Vagina (tissue), 2 donors: ENCODE measurements at places on chromosomes 1 and 21.

- DNase-seq, result no peak
These were observed 26.4 kb downstream of the SORT1 start for GRCh38 chr1:109371341-109371739.

DNA sequence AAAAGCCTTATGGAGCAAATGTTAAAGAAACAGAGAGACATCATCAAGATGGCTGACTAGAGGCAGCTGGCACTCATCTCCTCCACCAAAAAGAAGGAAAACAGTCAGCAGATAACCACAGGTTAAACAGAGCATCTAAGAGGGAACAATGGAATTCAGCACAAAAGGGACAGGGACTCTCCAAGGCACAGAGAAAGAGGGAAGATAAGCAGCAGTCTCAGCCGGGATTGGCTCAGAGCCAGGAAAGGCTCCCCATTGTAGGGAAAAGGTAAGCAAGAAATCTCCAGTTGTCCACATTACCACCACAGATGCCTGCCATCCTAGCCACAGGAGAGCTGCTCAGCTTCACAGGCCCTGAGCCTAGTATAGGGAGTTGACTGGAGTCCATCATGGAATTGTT is 605.5 kb downstream of the SMYD3 start:
- DNase-seq, result no peak

DNA sequence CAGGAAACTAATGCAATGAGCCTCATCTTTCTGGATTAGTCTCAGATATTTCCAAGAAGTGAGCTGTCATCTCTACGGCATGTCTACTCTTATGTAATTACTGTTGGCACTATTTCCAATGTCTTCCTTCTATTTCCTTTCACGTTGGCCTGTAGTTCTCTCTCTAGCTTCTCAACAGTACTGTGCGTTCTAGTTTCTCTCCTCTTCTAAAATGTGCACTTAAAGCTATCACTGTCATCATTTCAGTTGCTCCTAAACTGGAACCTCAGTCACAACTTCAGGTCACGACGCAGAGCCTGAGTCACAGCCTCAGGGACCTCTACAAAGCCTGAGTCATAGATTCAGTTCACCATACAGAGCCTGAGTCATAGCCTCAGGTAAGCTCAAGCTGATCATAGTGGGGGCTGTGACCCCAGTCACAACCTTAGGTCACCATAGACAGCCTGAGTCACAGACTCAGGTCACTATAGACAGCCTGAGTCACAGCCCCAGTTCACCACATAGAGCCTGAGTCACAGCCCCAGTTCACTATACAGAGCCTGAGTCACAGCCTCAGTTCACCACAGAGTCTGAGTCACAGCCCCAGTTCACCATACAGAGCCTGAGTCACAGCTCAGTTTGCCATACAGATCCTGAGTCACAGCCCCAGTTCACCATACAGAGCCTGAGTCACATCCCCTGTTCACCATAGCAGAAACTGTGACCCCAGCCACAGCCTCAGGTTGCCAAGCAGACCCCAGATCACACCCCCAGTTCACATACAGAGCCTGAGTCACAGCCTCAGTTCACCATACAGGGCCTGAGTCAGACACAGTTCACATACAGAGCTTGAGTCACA is 13.0 kb downstream of the WNT9A start:
- no peak for DNase-seq

DNA sequence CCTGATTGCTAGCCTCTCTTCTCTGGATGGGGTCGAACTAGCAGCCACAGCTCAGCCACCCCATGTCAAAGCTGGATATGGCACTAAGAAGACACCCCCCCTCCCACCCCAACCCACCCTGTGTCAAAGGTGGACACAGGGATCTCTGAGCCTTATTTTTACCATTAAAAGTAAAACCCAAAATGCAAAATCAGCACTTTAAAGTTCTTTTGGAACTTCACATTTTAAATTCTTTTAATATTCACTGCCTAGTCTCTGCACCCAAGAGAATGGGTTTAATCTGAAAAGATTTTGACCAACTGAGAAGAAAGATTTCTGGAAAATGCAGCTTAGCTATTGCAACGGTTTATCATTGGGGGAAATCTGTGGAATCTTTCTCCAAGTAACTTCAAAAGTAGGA is 167.6 kb downstream of the TGFBR3 start:
- no peak for DNase-seq

GRCh38 chr1:87292684-87293493 is 35.8 kb upstream of the LMO4 start:
- no peak for DNase-seq

DNA sequence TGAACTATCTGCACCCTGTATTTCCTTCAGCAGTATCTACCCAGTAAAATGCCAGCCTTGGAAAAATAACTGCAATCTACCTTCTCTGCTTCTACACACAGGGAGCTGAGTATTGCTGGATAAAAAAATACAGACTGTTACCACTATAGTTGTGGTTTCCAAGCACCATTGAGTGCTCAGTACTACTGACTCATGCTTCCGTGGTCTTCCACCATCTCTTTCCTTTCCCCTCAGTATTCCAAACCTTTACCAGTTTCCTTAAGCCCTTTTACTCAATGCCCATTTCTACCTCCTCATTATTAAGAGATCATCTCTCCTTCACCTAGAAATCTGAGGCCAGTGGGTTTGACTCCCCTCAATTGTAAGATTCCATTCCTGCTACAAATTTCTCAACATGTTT is 23.8 kb downstream of the GLMN start:
- no peak for DNase-seq

DNA sequence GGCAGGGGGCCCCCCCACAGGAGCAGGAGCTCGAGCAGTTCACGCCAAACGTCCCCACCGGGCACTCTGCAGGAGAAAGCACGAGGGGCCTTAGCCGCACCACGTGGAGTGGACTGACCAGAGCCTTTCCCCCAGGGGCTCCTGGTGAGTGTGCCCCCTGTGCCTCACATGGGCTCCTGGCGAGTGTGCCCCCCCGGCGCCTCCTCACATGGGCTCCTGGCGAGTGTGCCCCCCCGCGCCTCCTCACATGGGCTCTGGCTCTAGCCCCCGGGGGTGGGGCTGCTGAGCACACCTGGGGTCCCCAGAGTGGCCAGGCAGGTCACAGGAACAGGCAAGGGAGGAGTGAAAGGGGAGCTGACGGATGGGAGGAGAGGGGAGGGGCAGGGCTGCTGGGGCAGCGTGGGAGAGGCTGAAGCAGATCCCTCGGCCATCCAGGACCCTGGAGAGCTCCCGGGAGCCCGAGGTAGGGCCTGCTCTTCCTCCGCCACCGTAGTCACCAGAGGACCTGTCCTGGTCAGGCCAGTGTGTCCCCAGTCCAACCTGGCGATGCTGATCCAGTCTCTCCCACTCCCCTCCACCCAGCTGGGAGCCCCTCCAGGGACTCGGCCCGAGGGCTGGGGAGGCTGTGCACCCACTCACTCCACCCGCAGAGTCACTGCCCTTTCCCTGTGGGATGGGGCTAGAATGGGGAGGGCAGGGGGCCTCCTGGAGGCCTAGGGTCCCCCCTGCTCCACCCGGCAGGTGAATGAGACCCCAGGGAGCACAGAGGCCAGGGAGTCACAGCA is 47.6 kb downstream of the ARHGEF16 start:
- peak; percentile 99 for DNase-seq

DNA sequence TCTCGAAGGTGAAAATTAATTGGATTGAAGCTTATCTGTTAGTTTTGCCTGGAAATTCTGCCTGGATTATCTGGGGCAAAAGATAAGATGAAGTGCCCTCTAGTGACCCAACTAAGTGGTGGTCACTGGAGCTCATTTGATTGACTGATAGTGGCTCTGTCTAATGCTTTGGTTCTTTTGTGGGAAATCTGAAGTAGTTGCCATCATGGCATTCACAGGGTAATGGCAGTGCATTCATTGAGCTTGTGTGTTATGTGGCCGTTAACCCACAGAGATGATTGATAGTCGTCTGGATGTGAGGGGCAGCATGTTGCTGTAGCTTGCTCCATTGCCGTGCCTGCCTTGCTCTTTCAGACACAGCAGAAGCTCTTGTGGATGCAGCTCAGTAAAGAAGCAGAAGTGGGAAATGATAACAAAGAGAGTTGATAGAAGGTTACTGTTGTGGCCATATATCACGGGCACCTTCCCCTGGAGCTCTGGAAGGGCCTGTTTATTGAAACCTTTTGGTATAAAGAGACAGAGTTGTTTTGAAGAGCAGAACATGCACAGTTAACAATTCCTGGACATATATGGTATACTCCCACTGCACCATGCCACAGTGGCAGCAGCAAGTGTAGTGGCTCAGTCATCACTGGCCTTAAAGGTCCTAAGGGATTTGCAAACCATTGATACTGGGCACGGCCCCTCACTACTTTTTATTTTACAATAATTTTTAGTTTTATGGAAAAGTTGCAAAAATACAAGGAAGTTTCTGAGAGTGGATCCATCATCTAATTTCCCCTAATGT is 42.0 kb downstream of the CXADR start:
- DNase-seq, result no peak

DNA sequence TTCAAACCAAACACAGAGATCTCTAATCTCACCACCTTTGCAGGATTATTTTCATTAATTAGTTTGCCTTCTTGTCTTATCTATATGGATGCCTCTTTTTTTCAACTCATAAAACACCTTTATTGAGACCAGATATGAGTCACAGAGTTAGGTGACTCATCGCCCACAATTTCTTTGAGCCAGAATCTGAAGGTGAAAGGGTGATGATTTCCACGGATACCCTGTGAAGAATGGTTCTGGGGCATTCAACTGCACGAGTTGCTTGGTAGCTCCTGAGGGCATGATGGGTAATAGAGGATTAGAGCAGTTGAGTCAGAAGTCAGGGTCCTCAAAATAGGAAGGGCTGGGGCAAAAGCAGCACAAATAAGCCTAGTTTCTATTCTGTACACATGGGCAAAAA is 128.2 kb downstream of the TBX19 start:
- no peak for DNase-seq

- DNase-seq, result no peak
These were observed 200.6 kb downstream of the GRIK1 start for GRCh38 chr21:29739176-29739575.

- no peak for DNase-seq
These were observed 230.4 kb downstream of the DNM3 start for GRCh38 chr1:172071746-172072145.

- no peak for DNase-seq
These were observed 415.4 kb downstream of the TTLL7 start for GRCh38 chr1:83583351-83584014.

DNA sequence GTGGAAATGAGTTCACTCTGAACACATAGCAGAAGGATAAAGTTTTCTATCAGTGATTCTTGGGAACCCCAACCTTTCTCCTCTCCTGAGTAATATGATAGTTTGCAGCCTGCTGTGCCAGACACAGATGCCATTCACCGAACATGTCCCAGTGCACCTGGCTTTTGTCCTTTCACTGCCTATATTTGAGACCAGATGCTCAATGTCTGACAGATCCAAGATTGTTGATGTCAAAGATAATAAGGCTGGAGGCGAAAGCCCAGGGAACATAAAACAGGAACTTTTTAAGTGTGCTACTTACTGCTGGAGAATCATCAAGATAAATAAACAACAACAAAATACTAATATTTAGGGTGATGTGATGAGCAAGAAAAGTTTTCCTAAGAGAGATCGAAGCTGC is 139.3 kb downstream of the TIAM1 start:
- DNase-seq, result no peak

DNA sequence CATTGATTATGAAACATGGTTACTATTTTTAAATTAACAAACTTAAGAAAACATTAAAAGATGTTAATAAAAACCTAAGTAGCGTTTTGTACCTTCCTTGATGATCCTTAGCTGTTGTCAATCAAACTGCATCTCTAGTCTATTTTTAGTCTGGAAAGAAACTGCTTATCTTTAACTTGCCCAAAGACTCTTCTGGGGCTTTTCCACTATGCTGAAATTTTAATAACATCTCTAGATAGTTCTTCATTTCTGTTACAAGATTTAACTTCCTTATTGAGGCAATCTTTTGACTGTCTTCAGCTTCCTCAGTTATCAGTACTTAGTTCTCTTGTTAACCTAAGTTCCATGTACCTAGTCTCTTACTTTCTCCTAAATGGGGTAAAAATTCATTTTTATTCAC is 135.9 kb upstream of the HMCN1 start:
- no peak for DNase-seq

DNA sequence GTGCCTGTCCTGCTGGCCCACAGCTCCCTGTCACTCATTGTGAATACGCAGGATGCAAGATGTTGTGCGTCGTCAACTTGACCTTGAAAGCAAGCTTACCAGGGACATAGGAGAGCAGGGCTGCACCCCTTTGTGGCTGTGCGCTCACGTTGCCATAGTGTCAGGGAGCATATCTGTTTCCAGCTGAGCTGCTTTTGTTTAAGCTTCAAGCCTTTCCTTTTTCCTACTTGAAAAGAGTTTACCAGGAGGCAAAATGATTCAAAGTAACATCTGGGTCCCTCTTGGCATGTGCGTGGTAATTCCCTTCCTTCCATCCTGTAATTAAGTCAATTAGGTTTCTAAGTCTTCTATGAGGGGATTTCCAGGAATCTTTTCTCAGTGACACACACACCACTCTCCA is 537.1 kb downstream of the AJAP1 start:
- DNase-seq, result no peak

DNA sequence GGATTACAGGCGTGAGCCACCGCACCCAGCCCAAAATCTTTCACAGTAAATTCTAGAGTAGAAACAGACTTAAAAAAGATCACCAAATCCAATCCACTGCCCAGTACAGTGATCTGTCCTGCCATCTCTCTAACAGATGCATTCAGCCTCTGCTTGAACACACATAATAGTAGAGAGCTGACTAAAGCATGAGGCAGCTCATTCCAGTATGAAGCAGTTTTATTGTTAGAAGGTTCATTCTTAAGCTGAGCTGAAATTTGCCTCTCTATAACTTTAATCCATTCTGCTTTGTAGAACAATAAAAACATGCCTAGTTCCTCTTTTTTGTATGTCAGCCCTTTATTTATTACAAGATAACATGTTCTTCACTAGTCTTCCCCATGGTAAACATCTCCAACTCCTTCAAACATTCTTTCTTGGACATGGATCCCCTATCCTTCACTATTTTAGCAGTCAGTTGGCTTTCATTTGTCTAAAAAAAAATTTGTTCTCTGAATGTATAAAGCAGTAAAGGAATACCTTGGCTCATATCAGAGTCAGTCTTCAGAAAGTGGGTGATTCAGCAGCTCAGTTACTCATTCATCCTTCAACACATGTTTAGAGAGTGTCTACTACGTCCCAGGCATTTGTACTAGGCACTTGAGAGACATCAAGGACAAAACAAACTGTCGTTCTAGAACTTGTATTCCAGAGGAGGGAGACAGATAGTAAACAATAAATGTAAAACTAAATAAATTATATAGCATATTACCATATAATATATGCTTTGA is 10.7 kb upstream of the PTBP2 start:
- no peak for DNase-seq

- no peak for DNase-seq
These were observed 299.7 kb upstream of the KAZN start for GRCh38 chr1:14298806-14299205.

GRCh38 chr1:162732566-162733335 is 57.8 kb upstream of the HSD17B7 start:
- DNase-seq, result no peak
